ENCODE measurements at places on chromosomes 2 and 18.

GRCh38 chr2:159758686-159759085 is 39.3 kb downstream of the CD302 start:
- no peak for DNase-seq

- no peak for DNase-seq
These were observed 35.6 kb downstream of the TWIST2 start for GRCh38 chr2:238883421-238883901.

DNA sequence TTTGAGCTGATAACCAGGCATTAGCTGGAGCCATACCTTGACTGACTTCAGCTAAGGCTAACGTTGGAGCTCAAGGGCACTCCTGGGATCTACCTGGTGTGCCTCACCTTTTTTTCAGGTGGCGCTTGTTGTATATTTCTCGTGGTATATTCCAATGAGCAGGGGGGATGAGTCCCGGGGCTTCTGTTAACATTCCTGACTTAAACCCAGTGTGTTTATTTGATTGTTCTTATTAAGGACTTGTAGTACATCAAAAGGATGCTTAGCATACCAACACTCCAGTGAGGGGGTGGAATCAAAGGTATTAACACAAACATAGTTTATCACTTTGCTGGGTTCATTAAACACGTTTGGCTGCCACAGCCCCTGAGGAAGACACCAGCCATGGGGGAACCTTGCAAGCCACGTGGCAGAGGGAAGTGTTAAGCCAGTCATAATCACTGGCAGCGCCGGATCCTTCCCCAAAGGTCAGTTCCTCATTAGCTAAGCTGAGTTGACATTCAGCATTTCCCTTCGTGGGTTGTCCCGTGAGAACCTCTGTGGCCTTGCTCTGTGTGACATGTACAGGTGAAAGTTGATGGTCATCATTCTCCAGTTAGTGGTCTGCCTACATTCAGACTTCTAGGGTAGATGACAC is 119.5 kb upstream of the MCFD2 start:
- DNase-seq, result no peak

DNA sequence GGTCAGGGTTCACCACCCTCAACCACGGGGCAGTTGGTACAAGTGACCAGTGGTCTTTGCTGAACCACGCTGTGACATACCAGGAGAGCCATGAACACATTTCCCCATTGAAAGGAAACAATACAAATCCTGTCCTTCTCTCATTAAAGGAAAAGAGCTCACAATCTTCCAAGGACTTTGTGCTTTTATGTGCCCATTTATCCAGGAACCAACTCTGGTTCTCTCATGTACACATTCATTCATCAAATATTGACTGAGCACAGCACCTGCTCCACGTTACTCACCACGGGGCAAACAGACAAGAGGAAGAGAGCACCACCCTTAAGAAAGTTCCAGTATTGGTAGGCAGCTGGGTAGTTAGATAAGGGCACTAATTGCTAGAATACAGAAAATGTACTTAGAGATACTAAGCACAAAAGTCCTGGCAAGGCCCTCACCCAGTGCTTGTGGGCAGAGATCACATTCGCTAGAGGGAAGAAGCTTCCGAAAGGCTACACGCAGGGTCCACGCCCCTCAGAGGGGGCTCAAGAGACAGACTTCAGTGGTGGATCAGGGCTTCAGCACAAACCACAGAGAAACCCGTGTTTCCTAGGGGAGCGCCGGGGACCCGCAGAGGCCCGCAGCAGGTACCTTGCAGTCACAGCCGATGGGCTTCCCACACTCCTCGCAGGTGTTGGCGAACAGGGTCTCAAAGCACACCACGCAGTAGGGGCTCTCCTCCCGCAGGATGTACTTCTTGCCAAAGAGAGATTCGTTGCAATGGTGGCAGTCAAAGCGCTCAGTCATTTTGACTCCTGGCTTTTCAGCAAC is 12.9 kb downstream of the FHL2 start:
- DNase-seq, result no peak

- DNase-seq, result no peak
These were observed 10.0 kb upstream of the INPP1 start for GRCh38 chr2:190333395-190333794.

- DNase-seq, result no peak
These were observed 27.9 kb downstream of the NOL10 start for GRCh38 chr2:10661846-10662245.

DNA sequence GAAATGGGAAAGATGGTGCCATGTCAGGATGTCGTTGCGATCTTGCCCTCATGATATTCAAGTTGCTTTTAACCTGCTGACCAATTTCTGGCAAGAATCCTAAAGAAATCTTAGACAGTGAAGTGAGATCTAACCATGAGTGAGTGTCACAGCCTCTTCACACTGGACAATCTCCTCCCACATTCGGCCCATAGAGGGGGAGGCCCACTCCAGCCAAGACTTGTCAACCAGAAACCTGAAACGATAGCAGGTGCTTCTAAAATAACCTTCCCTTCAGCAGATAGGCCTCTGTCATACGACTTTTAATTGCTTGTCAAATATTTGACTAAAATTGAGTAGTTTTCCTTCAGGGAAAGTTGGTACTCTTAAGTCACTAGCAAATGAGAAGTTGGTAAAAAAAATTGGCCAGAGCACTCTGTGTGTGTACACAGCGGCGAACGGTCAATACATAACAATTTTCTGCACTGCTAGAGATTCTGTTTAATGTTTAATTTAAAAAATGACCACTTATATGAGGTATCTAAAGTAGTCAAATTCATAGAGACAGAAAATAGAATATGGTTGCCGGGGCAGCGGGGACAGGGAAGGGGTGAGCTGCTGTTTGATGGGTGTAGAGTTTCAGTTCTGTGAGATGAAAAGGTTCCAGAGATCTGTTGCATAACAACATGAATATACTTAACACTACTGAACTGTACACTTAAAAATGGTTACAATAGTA is 110.2 kb downstream of the VAPA start:
- peak; percentile 13 for DNase-seq

GRCh38 chr2:184530239-184530638 is 68.1 kb upstream of the ZNF804A start:
- no peak for DNase-seq

GRCh38 chr2:174176898-174177297 is 71.4 kb downstream of the OLA1 start:
- no peak for DNase-seq

GRCh38 chr18:68969027-68969426 is 171.1 kb downstream of the CCDC102B start:
- no peak for DNase-seq

DNA sequence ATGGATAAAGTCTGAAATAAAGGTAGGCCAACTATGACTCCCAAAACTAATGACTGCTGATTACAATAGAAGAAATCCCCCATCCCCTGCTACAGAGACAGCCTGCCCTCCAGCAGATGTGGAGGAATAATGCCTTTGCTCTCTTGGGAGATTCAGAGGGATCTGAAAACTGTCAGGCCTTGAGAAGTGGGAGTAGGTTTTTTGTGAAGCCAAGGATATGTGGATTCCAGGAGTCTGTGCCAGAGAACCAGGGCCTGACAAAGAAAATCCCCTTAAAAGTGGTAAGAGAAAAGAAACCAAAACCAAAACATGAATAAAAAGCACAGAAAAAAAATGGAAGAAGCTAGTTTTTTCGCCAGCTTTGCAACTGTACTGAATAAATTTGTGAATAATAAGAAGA is 397.6 kb downstream of the ZNF521 start:
- no peak for DNase-seq

GRCh38 chr18:60246606-60247005 is 126.0 kb downstream of the MC4R start:
- no peak for DNase-seq

GRCh38 chr18:2148823-2149222 is 422.5 kb downstream of the METTL4 start:
- DNase-seq, result no peak

DNA sequence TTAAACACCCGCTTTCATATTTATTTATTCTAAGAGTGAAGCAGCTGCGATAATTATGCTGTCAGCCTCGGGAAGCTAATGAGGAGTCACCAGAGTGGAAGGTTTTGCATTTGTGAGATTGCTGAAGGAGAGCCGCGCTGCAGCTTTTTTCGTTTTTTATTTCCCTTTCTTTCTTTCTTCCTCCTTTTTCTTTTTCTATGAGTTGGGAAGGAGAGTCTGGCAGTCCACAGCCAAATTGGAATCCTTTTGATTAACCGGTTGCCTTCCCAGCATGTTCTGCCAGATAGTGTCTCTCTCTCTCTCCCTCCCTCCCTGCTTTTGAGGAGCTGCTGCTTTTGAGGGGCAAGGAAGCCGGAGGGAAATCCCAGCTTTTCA is 82.1 kb downstream of the CDK15 start:
- DNase-seq, result no peak

- no peak for DNase-seq
These were observed 48.8 kb upstream of the MGAT5 start for GRCh38 chr2:134205087-134205486.

- no peak for DNase-seq
These were observed 75.6 kb upstream of the APCDD1 start for GRCh38 chr18:10378688-10379420.

- DNase-seq, result no peak
These were observed 347.6 kb downstream of the RNF144A start for GRCh38 chr2:7264791-7265190.

- DNase-seq, result no peak
These were observed 5.3 kb downstream of the SPC25 start for GRCh38 chr2:168884975-168885374.

DNA sequence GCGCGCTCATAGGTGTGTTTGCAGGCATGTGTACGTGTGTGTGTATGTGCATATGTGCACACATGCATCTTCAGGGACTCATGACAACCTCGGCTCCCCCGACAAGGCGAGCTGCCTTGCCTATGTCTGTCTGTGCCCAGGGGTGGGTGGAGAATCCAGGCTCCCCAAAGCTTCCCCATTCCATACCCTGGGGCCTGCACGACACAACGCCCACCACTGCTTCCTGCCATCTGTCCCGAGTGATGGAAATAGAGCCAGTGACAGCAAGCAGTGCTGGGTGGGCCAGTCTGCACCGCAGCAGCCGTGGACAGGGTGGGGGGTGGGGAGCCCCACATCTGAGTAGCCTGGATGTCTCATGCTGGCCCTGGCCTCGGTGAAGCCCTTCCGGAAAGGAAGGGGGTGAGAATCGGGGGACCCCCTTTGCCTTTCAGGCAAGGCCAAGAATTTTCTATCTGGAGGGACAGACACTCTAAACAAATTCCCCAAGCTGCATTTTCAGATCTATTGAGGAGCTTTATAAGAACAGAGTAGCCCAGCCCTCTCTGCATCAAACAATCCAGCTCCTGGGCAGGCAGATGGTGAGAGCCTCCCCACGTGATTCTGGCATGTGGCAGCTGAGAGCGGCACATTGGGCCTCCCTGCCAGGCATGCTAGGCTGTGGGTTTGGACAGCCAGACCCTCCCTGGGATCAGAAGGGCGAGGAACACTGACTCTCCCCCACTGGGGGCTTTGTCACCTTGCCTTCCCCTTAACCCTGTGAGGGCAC is 4.9 kb downstream of the KCNIP3 start:
- DNase-seq, result no peak

GRCh38 chr18:11154368-11154989 is 5.1 kb upstream of the PIEZO2 start:
- DNase-seq, result no peak

DNA sequence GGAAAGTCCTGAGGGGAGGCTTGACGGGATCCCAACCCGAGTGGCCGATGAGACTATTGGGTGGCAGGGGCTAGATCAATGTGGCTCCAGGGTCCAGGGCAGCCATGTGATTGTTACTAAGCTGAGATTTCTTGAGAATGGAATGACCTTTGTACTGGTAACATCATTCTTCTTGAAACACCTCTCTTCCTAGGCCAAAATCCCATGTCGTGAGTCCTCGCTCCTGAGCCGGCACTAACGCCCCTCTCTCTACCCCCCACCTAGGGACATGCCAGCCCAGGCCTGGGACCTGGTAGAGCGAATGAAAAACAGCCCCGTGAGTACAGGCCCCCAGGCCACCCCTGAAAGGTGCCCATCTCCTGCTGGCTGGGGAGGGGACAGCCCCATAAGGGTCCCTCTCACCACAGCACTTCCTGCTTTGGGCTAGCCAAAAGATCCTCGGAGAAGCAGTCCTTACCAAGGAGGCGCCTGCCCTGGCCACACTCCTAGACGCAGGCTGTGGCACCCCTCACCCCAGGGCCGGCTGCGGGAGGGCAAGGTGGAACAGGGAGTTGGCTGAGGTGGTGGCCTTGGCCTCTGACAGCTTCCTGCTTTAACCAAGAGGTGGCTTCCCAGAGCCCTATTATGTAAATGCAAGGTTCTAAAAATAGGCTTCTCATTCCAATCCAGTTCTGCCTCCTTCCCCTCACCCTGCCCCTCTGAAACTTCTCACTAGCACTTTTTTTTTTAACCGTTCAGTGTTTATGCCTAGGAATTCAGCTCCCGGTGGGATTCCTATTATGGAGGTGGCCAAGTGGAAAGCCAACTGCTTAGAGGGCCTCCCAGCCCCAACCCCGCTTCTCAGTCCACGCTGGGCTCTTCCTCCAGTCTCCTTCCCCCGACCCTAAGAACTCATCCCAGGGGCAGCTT is 126.6 kb upstream of the PPP1CB start:
- DNase-seq, result no peak

DNA sequence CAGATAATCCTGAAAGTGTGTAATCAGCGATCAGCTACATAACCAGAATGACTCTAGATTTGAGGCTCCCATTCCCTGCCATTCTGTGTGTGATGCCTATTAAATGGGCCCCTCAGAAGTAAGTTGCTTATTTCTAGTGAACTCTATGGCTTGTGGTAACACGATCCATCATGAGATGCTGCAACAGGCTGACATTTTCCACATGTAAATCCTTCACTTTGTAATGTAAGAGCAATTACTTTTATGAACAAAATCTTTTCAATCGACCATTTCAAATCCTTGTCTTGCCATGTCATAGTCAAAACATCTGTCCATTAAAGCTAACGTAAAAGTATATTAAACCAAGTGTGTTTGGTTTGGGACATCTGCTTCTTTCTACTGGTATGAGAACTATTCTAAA is 175.9 kb upstream of the ETAA1 start:
- no peak for DNase-seq

GRCh38 chr2:224147174-224147573 is 108.1 kb upstream of the SERPINE2 start:
- no peak for DNase-seq

DNA sequence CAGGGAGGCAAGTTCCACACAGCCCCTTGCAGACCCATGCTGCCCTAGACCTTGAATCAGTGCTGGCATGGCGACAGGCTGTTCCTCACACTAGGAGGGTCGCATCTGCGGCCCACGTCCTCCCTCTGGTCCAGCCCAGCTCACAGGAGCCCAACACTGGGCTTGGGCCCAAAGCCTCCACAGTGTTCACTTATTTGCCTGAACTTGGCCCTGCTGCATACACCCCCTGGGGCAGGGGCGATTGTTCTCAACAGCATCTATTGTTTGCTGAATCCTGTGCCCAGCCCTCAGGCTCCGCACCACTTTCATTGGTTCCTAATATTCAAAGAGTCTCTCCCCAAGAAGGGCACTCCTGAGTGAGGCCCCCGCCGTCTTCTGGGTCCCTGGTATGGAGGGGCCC is 90.7 kb downstream of the ZBTB7C start:
- DNase-seq, result no peak
